ENCODE measurements at places on chromosomes 5 and 9.

GRCh38 chr5:168660691-168661090 is 81.5 kb upstream of the PANK3 start:
- no peak for DNase-seq

DNA sequence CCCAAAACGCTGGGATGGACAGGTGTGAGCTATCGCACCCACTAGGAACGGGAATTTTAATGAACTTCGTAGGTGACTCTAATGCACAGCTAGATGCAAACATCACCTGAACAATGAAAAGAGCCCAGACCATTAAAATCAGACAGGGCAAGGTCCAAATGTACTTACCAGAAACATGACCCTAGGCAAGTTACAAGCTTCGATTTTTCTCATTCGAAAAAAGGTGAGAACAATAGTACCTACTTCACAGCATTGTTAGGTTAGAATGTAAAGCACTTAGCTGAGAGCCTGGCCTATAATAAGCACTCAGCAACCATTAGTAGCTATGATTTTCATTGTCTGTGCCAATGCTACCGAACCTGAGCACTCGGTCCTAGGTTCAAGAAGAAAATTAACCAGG is 5.8 kb upstream of the KLHL3 start:
- DNase-seq = peak; percentile 86

DNA sequence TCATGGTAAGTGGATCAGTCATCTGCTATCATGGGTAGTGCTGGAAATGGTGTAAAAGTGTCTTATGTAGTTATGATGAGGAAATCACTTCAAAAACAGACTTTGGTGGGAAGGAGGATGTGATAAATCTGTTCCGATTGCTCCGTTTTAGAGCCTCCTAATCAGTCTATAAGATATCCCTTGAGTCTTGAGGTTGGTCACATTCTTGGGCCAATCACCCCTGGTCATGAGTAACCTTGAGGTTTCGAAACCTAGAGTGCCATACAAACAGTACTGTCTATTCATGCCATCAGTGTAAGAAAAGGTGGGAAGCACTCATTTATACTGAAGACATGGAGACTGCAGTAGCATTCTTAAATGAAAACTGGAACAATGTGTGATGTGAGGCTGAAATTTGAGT is 45.8 kb downstream of the LRRTM2 start:
- DNase-seq = no peak

GRCh38 chr5:151825445-151825844 is 53.7 kb downstream of the G3BP1 start:
- DNase-seq = peak; percentile 73

DNA sequence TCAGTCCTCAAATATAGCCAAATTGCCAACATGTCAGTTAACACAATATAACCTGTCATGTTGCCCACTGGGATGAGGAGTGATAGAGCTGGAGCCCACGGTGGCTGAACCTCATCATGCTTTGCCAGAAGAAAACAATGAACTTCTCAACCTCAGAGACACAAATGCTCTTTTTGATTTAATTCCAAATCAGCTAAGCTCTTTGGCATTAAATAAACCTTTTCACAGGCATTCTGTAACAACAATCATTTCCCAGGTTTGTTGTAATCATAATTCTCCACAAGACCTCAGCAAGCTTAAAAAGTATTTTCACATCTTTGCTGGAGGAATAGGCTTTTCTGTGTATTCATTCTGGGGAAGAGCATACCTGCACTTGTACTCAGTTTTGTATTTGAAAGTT is 830.9 kb downstream of the MAT2B start:
- DNase-seq = no peak

DNA sequence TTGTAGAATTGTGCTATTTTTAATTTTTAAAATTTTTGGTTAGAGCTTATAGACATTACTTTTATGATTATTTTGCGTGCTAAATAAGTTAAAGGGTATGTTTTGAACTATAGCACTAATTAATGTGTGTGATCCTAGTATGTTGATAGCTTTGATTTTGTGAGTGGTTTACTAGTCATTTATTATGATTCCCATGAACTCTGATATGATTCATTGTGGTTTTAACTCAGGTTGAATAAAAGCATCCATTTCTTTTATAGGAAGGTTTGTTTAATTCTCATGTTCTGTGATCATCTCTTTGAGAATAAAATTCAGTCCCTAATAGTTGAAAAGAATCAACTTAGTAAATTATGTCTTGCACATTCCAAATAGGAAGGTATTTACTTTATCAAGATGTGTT is 22.5 kb downstream of the C5orf22 start:
- no peak for DNase-seq

DNA sequence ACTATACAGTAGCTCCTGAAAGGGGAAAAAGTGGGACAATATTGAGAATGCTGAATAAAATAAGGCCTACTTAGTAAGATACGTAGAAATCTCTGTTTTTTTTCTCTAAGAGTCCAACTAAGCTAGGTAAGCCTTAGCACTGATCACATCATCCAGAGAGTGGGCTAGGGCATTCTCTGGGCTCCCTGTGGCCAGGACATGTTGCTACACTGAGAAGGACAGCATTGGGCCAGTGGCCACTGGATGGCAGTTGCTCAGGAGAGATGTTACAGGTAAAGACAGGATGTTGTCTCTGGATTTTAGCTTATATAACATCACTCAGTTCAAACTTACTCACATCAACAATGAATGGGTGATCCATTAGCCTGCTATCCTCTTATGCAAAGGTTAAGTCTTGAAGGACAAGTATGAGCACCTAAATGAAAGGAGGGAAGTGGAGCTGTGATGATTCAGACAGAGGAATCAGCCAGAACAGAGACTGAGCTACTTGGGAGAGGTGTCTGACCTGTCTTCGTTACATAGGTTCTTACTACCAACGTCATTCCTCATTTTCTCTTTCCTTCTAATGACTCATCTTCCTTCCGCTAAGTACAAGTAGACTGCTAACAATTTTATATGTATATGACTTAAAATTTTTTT is 226.6 kb upstream of the ADCY2 start:
- no peak for DNase-seq

- no peak for DNase-seq
Observed at GRCh38 chr9:35285731-35286130, 123.9 kb downstream of the UNC13B start.

DNA sequence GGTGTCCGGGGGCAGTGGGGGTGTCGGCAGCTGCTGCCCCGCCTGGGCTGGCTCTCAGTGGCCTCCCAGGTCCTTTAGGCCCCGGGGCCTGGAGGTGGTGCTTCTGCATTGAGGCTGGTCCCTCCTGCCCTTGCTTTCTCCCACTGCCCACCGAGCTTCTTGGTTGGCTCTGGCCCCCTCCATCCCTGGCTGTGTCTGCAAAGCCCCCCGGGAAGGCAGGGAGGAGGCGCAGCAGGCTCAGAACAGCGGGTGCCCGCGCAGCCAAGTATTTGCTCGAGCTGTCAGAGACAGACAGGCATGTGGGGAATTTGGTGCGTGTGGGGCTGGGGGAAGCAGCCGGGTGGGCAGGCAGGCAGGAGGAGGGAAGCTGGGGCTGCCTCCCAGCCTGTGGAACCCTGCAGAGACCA is 11.5 kb downstream of the CXXC5 start:
- no peak for DNase-seq

DNA sequence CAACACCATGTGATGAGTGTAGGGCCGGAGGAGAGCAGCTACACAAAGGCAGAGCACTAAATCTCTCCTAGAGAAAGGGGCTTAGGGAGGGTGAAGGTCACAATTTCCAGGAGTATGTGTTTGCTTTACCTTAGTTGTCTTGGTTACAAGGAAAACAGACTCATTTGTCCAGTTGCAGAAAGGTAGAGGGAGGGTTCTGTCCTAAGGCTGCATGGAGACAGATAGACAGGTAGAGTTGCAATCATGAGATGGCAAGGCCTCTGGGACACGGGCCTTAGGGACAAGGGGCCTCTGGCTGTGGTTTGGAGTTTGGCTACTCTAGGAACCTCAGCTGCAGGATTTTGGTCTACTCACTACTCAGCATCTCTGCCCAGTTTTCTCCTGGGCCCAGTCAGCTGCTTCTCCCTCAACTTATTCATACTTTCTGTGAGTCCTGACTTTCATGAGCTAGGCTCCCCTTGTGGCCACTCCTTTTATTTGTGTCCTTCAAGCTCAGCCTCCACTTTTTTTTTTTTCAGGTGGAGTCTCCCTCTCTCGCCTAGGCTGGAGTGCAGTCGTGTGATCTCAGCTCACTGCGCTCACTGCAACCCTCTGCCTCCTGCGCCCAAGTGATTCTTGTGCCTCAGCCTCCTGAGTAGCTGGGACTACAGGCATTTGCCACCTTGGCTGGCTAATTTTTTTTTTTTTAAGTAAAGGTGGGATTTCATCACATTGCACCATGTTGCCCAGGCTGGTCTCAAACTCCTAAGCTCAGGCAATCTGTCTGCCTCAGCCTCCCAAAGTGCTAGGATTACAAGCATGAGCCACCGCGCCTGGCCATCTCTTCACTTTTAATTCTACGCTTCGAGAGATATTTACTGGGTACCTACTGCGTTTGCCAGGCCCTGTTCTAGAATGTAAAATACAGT is 76.6 kb downstream of the PTPDC1 start:
- DNase-seq = peak; percentile 14

- peak; percentile 57 for DNase-seq
Observed at GRCh38 chr5:16855485-16855884, 80.6 kb downstream of the MYO10 start.

DNA sequence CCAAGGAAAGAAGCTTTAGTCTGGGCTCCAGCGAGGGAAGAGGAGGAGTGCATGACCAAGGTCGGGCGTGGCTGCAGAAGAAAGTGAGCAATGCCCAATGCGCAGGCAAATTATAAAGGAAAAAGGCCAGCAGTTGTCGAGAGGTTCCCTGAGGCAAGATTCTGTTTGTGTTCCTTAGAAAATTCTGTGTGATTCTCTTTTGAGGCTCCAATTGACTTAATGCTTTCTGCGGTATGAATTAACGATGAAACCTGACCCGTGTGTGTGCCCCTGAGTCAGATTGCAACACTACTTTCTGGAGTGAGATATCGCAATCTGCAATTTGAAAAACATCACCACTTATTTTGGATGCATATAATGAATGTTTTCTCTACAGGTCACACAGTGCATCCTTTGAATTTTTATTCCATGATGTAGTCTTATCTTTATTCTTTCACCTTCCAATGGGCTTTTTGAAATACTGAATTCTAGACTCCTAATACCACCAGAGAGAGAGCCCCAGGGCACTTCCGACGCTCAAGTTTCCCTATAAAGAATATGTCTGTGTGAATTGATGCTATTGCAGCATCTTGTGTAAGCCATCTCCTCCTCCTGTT is 117.9 kb upstream of the IL6ST start:
- DNase-seq = no peak

DNA sequence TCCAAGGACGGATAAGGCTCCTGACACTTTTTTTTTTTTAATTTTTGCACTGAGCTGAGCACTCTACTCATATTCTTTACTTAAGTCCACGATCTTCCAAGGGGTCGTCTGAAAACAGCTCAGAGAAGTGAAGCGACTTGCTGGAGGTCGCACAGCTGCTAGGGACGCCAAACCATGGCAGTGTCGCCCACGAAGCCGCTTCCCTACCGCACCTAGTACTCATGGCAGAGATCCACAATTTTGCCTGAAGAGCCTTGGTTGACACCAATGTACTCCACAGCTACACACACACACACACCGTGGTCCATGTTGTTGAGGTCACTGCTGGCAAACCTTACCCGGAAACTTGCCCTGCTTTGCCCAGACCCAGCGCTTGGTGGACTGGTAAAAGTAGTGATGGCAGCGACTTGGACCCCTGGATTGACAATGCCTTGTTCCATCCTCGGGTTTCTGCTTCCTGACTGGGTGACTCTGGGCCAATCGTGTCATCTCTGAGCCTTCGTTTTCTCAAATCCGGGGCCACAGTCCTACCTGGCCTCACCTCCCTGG is 521 bp upstream of the SLIT3 start:
- DNase-seq = no peak

DNA sequence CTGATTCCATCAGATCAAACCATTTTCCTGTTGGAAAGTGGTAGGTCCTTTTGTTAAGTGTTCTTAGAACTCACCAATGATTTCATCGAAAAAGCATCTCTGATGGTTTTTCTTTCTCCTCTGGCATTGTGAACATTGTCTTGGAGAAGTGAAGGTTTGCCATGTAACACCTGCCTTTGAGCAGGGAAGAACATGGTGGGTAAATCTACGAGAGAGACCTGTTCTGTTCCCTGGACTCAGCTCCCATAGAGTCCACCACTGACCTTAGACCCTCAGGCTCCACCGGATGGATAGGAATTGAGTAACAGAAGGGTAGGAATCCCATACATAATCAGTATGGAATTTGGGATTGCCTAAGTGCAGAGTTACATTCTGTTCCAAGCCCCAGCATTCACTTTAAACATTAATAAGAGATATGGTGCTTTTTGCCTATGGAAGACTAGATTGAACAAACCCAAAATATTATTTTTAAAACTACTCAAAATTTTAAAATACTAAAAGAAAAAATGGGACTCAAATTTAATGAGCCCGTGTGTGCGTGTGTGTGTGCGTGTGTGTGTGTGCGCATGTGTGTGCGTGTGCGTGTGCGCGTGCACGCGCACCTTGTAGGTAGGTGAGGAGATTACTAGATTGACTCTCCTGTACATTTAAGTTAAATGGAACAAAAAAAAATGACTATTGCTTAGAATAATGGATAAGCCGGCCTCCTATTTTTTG is 92.0 kb downstream of the C9orf152 start:
- DNase-seq = no peak

GRCh38 chr5:90528601-90529193 is 687 bp downstream of the LYSMD3 start:
- DNase-seq = peak; percentile 70

- peak; percentile 35 for DNase-seq
Observed at GRCh38 chr9:16561121-16561520, 309.3 kb downstream of the BNC2 start.

- DNase-seq = no peak
Observed at GRCh38 chr9:106177216-106177615, 482.9 kb downstream of the TMEM38B start.

- DNase-seq = peak; percentile 42
Observed at GRCh38 chr9:127720031-127720864, 4.4 kb downstream of the TTC16 start.

- DNase-seq = no peak
Observed at GRCh38 chr9:92595930-92596329, 60.1 kb upstream of the ECM2 start.

GRCh38 chr5:13930541-13931171 is 13.8 kb downstream of the DNAH5 start:
- peak; percentile 70 for DNase-seq

GRCh38 chr5:76560952-76561891 is 62.0 kb downstream of the F2RL2 start:
- DNase-seq = no peak

- DNase-seq = no peak
Observed at GRCh38 chr5:168121138-168121494, 170.3 kb upstream of the WWC1 start.

- no peak for DNase-seq
Observed at GRCh38 chr5:55994495-55994997, at the start of gene IL6ST. TSS of gene IL6ST (minus strand) at chr5:55994963. CDS start at chr5:55976278, 18,685 bp downstream.

DNA sequence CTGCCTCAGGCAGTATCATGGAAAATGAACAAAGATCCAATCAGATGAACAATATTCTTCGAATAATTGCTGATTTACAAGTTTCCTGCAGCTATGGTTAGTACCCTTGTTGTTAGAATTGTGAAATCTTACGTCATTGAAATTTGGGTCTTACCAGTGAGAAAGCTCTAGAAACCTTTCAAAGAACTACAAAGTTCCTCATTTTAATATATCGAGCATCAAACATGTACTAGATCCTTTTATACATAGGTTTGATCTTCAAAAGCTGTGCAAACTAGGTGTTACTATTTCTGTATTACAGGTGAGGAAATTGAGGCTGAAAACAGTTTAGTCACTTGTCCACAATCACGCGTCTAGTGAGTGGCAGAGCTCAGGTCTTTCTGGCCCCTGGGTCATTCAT is 43.7 kb upstream of the ANGPTL2 start:
- no peak for DNase-seq

Measured in NCI-H69 (cell line).